ENCODE measurements at places on chromosomes 2 and 18.

DNA sequence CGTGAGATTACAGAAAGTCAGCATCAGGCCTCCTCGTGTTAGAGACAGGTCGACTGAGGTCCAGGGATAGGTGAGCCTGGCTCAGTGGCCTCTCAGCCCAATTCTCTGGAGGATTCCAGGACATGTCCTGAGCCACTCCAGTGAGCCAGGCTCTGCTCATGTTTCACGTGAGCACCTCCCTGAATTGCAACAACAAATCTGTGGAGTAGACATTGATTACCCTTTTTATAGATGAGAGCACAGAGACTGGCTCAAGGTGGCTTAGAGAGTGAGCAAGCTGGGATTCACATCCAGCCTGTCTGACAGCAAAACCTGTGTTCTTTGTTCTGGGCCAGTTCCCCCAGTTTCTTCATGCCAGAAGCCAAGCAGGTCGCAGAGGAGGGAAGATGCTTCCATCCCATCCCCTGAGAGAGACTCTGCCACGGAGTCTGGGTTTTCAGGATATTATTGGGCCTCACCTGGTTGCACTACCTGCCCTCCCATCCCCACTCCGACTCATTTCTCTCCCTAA, 46.4 kb downstream of the HS1BP3 start:
- DNase-seq, result no peak

DNA sequence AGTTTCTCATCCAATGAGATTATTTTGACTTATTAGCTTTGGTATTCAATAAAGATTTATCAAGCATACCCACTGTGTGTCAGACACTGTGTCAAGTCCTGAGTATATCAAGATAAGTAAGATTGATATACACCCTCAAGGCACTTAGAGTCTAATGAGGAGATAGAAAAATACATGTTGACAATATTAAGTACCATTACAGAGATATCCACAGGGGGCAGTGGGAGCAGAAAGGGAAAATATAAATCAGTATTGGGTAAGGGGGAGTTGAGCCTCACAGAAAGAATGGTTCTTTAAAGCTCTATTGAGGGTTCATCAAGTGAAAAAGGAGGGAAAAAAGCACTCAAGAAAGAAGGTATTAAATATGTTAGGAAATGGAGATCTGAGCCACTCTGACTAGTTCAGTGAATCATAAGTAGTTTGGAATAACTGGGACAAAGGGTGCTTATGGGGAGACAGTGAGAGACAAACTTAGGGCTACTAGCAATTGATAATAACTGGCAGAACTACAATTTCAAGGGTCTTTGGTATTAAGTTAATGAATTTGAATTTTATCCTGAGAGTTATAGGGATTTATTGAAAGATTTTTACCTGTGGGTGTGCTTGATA, 45.5 kb upstream of the SLC8A1 start:
- DNase-seq, result peak; percentile 71

- peak; percentile 40 for DNase-seq
Measured at GRCh38 chr2:156883804-156884203, 373.7 kb upstream of the GALNT5 start.

DNA sequence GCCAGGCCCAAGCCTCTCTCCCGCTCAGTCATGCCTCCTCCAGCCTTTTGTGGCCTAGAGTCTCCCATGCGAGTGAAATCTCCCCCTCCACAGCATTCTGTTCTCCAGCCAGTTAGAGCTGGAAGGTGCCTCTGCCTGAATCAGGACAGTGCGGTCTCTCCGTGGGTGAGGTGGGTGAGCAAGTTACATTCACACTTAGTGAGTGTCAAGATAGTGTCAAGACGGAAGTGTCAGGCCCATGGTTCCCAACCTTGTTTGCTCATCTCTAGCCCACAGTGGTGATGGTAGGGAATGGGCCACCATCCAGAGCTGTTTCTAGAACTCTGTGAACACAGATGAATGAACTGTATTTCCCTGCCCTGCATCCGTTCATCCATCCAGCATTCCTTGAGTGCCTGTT, 59.5 kb downstream of the LPIN1 start:
- no peak for DNase-seq

DNA sequence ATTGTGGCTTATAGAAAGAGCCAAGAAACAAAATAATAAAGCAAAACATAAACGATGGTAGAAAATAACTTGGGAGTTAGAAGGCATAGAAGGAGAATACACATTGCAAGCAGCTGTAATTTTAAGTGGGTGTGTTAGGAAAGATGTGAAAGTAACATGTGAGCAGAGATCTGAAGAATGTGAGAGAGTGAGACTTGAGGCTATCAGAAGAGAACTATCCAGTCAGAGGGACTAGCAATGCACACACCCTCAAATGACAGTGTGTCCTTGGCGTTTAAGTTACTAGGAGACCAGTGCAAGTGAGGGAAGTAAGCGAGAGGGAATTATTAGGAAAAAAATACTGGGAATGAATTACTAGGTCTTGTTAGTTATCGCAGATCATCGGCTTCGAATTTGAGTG, 304.9 kb downstream of the DSEL start:
- DNase-seq, result no peak

DNA sequence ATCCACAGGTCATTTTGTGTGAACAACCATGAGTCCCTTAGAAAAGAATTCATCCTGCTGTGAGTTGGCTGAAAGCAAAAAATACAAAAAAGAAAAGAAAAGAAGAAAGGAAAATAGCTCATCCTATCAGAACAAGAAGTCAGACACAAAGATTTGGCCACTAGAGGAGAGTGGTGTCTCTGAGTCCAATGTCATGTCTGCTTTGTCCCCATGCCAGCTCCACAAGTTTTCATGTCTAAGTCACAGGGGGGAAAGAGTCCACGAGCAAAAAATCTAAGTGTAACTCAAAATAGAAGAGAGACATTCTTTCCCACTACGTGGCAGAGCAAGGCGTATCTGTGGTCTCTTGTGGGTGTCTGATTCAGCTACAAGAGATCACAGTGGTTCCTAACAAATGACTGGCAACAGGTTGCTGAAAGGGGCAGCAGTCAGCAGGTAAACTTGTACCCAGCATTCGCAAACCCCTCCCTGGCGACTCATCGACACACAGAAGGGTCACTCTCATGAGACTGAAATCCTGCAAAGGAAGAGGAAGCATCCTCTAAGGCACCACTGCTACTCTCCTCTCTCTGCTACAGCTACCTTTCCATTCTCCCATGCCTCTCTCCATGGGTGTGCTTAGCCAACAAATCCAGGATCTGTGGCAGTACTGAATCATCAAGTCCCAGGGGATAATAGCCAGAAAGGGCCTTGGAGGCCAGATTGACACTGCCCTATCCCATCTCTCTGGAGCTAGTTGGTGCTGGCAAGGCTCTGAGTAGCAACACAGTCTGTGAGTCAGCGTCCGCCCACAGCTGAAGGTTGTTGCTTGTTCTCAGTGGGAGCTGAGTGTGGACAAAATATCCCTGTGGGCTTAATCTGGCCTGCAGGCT, 123.0 kb upstream of the SLC39A10 start:
- DNase-seq, result peak; percentile 77

- DNase-seq, result no peak
Measured at GRCh38 chr2:241300000-241300399, 15.5 kb downstream of the HDLBP start.

DNA sequence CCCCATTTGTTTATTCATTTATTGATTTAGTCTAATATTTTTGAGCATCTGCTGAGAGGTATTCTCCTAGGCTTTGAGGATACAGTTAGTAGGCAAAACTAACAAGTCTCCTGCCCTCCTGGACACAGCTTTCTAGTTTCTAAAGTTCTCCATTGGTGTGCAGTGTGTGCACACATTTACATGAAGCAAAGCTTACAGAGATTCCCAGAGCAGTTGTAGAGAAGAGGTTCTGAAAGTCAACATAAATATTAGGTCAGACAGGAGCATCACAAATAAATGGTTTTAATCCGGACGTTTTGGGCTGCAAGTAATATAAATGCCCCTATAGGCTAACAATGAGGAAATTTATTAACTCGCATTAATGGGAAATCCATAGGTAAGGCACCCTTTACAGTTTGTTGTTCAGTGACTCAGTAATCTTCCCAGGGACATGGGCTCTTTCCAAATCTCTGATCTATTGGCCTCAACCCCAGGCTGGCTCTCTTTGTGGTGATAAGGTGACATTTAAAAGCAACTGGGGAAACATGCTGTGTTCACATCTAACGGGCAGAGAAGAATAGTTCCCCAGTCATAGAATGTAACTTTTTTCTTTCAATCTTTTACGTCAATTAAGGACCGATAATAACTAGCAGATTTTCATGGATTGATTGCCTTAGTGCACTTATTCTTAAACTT, 407.2 kb downstream of the PTPRM start:
- DNase-seq, result no peak

DNA sequence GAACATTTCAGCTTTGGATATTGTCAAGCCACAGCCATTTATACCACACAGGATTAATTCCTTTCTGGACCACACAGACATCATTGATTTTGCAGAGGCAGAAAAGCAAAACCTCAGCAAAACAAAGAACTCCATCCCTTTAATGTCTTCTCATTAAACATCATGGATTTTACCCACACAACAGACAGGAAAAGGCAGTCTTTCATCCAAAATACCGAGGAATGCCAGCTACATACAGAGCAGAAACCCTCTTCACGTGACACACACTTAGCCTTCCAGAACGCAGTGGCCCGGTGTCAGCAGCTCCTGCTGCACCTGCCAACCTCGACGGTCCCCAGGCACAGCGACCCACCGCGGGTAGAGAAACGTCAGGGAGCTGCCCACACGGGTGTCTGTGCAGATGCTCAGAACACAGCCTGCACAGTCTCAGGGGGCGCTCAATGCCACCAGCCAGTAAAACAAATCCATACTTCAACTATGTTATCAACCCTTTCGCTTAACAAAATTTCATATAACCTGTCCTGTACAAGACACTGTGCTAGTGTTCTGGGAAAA, 304.5 kb downstream of the EIPR1 start:
- no peak for DNase-seq

- DNase-seq, result peak; percentile 23
Measured at GRCh38 chr2:182015334-182016109, 29.9 kb downstream of the PPP1R1C start.

GRCh38 chr18:22034276-22034675, 135.1 kb upstream of the GATA6 start:
- DNase-seq, result no peak

DNA sequence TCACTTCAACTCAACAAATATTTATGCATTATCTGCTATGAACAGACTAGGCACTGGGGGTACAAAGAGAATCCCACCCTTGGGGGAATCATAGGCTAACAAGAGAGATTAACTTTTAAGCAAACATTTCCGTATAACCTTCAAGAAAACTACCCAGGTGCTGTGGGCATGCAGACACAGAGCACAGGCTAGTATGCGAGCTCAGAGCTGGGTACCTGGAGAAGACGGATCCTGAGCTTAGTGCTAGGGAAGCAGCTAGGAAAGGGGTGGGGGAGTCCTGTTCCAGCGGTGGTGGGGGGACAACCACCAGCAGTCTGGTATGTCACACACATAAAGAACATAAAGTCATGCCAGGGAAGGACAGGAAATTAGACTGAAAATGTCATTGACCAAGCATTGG, 17.5 kb upstream of the DSG3 start:
- DNase-seq, result no peak

- no peak for DNase-seq
Measured at GRCh38 chr18:32152705-32153448, 37.0 kb upstream of the MEP1B start.

GRCh38 chr2:12834239-12834638, 117.5 kb downstream of the TRIB2 start:
- DNase-seq, result no peak

DNA sequence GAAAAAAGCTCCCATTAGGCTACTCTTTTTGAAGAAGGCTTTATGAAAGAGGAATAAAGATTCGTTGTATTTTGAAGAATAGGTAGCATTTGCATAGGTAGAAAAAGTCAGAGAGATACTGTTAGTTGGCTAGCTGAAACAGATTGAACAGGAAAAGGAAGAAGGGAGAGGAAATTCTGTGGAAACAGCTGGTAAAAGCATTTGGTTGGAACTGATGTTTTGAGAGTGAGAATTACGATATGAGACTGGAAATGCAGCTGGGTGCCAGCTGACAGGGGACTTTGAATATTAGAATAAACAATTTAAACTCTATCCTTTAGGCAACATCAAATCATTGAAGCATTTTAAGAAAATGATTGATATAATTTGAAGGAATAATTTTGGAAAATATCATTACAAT, 96.7 kb upstream of the CNTNAP5 start:
- no peak for DNase-seq

GRCh38 chr2:112168422-112169124, 30.4 kb downstream of the FBLN7 start:
- no peak for DNase-seq

GRCh38 chr18:10319026-10319425, 135.4 kb upstream of the APCDD1 start:
- DNase-seq, result no peak

GRCh38 chr2:111171337-111171930, 50.7 kb downstream of the BCL2L11 start:
- DNase-seq, result no peak

GRCh38 chr2:113216891-113217454, 43.2 kb downstream of the PSD4 start:
- no peak for DNase-seq

DNA sequence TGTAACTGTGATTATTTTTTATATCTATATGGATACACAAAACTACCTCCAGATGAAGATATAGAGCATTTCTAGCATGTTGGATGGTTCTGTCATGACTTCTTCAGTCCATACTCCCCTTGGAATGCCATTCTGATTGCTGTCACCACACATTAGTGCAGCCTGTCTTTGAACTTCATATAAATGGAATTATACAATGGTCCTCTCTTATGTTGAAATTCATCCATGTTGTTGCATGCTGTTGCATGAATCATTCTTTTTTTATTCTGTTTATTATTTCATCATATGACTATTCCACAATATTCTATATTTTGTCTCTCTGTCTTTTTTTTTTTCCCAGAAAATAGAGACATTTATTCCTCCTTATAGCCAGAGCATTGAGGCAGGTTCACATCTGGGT, 74.1 kb downstream of the OSBPL6 start:
- peak; percentile 60 for DNase-seq

- no peak for DNase-seq
Measured at GRCh38 chr18:58632552-58632951, 3.7 kb upstream of the ALPK2 start.

All from HCEC 1CT (cell line).